ENCODE measurements at places on chromosomes 2 and 18. TPM values are rescaled to one million over a fixed set of nuclear protein-coding genes. Genes with fewer than 3 reads are reported as not detected.

DNA sequence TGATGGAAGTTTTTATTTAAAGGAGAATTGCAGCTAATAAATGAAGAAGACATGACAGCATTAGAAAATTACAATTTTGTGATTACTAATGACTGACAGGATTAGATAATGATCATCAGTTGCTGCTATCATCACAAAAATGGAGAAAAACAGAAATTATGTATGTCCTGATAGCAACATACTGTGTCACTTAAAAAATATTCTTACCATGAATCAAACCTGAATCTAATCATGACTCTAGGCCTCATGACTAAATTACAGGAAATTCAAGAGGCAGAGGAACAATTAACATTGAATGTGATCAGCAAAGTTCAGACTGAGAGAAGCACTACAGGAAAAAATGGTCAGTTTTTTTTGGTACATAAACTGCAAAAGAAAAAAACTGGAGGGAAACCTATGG lies 147.8 kb downstream of the PMAIP1 start:
- no peak for DNase-seq

LCT gene
- not detected for total RNA-seq

DNA sequence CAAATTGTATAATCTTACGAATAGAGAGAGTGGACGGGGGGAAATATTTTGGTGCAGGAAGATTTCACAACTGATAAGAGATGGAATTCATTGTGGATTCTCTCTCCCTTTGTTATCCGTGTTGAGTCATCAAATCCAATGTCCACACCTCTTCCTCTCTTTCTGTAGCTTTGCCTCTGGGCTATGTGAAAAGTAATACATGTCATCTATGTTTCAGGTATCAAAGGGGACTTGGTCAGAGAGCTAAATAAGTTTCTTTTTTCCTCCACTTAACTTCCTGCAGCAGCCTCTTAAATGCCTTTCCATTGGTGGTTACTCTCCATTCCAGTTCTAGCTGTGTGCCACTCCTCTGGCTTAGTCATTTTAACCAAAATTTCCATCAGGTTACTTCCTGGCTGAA lies 169.3 kb upstream of the NXPH2 start:
- no peak for DNase-seq

GRCh38 chr2:234526711-234527110 lies 29.8 kb upstream of the ARL4C start:
- DNase-seq: no peak

SKOR2 gene
- total RNA-seq: not detected

GRCh38 chr2:222637067-222637466 lies 18.8 kb downstream of the FARSB start:
- DNase-seq: no peak

DNA sequence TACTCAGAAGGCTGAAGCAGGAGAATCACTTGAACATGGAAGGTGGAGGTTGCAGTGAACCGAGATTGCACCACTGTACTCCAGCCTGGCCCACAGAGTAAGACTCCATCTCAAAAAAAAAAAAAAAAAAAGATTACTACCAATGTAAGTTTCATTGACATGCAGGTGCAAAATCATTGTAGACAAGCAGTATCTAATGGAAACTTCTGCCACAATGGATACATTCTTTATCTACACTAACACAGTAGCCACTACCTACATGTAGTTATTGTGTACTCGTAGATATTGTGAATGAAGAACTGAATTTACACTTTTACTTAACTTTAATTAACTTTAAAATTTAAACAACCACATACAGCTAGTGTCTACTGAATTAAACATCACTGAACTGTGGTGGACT lies 10.6 kb downstream of the PPP3R1 start:
- DNase-seq: no peak

- DNase-seq: no peak
These were observed 602 bp upstream of the ADAM17 start for GRCh38 chr2:9556121-9556743.

DNA sequence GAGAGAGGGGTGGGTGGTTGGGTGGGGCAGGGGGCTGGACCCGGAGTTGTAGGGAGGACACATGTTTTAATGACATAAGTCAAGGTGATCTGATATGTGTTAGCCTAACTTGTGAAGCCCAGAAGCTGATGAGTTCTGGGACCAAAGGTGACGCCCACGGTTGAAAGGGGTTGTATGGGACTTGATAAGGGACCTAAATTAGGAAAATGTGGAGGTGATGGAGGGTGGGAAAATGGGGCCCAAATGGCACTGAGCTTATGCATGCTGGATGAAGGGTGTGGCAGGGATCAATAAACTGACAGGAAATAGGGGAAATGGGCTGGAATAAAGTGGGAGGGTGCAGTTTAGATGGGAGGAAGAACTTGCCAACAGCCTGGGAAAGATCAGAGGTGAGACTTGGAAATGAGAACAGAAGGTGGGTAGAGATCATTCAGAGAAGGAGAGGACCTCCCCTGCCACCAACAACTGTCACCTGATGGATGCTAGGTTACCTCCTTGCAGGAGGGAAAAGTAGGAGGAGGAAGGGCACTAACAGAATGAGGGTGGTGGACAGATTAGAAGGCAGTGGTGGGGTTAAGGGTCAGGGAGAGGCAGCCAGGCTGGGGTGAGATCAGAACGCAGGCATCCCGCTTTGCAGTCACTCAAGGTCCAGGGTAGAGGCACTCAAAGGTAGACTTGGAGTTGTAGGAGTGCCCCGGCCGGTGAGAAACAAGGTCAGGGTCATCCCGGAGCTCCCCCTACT lies 15.3 kb downstream of the WNT10A start:
- no peak for DNase-seq

DNA sequence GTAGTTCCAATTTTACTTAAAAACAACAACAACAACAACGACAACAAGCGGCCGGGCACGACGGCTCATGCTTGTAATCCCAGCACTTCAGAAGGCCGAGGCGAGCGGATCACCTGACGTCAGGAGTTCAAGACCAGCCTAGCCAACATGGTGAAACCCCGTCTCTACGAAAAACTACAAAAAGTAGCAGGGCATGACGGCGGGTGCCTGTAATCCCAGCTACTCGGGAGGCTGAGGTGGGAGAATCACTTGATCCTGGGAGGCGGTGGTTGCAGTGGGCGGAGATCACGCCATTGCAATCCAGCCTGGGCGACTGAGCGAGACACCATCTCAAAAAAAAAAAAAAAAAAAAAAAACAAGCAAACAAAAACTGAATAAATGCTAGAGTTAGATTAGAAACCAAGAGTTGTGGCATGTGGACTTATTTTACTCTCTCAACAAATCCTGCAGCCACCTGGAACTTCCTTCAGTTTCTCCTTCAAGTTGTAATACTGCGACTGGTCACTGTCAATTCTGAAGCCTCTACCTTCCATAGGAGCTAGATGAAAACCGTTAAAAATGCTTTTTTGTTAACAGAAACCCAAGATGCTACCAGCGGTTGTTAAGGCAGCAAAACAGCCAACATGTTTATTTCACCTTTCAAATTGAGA lies 1.3 kb downstream of the ATP5F1A start:
- no peak for DNase-seq

GRCh38 chr2:72051971-72052505 lies 95.6 kb downstream of the CYP26B1 start:
- no peak for DNase-seq

DNA sequence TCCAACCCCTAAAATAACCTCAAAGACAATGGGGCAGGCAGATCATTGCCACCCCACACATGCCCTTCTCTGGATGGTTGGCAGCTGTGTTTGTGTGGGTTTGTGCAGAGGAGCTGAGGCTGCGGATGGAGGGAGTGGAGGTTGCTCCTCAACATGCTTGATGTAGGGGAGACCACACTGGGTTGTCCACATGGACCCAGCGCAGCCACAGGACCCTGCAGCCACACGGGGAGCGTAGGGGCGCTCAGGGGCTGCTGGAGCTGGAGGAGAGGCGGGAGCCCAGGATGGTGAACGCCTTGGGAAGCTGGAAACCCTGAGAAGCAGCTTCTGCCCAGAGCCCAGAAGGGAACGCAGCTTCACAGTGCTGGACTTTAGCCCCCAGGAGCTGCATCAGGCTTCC lies 56.3 kb upstream of the TMEM18 start:
- peak; percentile 78 for DNase-seq

DNA sequence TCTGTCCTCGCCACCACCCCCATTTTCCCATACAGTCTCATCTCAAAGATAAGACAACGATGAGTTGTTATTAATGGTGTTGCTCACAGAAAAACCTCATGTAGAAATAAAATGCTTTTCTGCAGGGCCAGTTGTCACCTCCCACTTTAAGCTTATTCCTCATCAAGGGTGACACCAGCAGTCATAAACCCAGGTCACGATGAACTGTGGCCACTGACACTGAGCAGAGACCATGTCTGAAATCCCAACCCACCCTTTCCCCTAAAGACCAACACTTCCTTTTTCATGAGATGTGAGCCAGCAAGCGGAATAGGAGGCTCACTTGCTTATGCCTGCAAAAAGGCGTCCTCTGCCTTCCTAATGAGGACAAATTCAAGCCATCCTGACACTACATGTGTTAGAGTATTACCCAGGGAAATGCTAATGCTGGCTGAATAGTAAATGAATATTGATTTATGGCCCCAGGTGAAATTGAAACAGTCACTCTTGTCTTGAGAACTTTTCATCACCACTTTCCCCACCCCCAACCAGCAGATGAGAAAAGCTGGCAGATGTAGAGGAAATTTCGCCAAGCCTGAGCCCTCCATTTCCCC lies 228.4 kb downstream of the MGAT5 start:
- DNase-seq: no peak

ST8SIA3 gene
- not detected for total RNA-seq

- DNase-seq: no peak
These were observed 320.0 kb downstream of the FSIP2 start for GRCh38 chr2:186058614-186059013.

AKAIN1 gene
- not detected for total RNA-seq

GRCh38 chr2:41621563-41621962 lies 426.3 kb upstream of the PKDCC start:
- DNase-seq: no peak

USP40 gene
- 18.9 TPM for total RNA-seq

DNA sequence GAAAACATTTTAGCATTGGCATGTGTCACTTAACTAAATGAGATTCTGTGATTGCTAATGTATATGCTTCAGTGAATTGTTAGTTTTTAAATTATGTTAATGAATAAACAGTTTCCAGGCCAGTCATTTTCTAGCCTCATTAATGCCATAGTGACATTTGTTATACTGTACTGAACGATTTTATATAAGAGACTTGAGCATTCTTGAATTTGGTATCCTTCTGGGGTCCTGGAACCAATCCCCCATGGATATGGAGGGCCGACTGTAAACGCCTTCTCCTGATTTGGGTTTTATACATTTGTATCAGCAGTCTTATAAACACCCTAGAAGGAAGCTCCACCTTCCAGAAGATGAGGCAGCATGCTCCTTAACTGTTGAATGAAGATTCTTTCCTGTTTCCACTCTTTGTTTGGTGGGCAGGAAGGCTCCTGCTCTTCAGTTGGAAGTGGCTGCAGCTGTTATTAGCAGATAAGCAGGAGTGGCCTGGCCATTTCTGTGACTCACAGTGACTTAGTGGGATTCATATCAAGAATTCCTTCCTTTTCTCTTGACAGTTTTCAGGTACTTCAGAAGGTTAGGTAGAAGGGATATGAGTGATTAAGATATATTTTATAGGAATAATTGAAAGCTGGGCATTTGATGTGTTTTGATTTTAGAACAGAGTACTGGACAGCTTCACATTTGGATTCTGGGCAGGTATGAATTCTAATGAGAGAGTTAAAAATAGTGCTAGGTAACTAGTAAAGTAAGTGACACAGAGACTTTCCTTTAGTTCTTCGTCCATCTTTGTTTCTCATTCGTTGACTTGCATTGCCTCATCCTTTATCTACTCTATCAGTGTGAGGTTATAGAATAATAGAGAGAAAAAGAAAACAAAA lies 124.9 kb downstream of the PLCL1 start:
- no peak for DNase-seq

- DNase-seq: no peak
These were observed 796 bp downstream of the MYO1B start for GRCh38 chr2:191245869-191246531.

GRCh38 chr2:231556981-231557380 lies 26.7 kb upstream of the NMUR1 start:
- no peak for DNase-seq

TP53I3 gene
- total RNA-seq: 8.7 TPM

MYO3B gene
- not detected for total RNA-seq

MALL gene
- total RNA-seq: 16.0 TPM

DNA sequence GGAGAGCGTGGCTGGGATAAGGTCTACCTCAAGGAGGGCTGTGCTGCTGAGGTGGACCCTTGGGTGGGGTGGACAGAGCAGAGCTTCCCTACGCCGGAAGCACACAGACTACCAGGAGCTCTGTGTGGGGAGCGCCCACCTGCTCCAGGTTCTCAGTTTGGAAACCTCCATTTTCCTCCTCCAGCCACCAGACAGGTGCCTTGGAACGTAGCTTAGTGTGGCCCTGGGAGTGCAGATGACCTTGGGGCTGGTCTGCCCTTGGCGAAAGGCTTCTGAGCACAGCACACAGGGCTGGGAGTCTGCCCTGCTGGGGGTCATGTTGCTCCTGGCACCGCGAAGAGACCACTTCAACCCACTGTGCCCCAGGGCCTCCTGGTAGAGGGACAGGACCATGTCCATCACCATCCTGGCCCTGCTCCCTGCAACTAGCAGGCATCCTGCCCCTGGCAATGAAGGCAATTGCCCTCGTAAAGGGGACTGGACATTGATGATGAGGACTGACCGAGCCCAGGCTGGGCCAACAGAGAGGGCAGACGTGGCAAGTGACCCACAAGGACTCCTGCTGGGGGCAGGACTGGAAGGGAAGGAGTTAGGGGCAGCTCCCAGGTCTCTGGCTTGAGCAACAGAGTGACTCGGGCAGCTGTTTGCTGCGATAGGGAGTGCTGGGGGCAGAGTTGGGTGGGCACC lies 214.7 kb downstream of the CYP26B1 start:
- peak; percentile 90 for DNase-seq

- DNase-seq: no peak
These were observed 188.7 kb downstream of the MBD5 start for GRCh38 chr2:148209603-148210002.

DNA sequence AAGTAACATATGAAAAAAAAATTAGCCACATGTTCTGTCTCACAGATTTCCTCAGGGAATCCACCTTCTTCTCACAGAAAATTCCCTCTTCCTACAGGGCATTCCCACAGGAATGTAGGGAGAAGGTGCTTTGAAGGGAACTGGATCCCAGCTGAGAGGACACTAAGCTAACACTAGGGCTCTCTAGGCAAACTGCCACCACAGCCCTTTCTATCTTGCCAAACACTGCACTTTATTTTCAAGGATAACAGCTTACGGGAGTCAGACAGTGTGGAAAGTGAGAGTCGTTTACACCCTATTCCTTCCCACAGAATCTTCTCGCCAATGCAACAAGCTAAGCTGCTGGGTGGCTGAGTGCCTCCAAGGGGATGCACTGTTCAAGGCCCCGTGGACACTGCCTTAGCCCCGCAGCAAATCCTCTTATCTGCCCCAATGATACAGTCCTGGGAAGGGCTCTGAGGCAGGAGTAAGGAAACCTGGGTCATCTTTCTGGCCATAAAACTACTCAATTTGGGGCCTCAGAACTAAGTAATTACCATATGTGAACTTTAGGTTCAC lies 76.9 kb downstream of the CCDC93 start:
- no peak for DNase-seq

MYOM1 gene
- 31.7 TPM for total RNA-seq

- peak; percentile 50 for DNase-seq
These were observed 8.1 kb upstream of the CYP26B1 start for GRCh38 chr2:72155737-72156136.
